DMS79 (cell line): ENCODE measurements at places on chromosomes 1 and 21.

DNA sequence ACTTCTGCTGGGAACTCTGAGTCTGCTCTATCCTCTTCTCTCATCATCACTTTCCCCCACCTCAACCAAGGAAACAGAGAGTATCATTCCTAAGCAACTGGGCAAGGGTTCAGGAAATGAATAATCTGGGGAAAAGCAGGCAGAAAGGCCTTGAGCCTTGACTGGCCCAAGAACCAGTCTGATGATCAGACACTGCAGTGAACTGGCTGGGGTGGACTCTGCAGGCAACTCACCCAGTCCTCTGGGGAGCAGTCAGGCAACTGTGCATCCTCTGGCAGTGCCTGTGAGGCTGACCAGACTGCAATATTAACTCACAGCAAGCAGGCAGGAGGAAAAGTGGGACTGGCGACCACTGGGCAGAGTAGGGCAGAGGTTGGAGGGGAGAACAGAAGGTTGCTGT is 991 bp downstream of the ANKRD35 start:
- DNase-seq: no peak

DNA sequence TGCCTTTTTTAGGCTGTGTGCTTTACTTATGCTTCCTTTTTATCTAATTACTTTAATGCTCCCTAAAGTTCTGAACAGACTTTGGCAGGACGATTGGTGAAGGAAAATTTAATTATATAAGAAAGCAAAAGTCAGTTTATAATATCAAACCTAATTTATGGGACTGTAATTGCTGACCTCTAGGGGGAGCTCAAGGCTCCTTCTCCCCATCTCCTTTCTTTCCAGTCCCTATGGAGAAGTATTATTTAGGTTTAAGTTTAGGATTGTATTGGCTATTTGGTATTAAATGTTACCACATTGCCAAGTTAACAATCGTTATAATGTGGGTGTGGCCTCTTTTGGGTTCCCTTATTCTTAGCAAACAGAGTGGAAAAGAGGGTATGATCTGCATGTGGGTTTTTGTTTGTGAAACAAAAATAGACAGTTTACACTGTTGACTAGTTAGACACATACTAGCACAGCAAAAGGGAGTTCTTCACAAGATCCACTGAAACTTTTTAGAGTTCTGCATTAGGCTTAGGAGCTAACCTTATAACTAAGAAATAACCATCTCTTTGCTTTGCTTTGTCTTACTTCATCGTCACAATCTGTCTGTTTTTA is 48.2 kb upstream of the TNFSF4 start:
- no peak for DNase-seq

GRCh38 chr1:33692206-33693188 is 171.4 kb upstream of the HMGB4 start:
- DNase-seq: no peak

GRCh38 chr1:206782448-206782847 is 10.2 kb upstream of the IL10 start:
- no peak for DNase-seq

DNA sequence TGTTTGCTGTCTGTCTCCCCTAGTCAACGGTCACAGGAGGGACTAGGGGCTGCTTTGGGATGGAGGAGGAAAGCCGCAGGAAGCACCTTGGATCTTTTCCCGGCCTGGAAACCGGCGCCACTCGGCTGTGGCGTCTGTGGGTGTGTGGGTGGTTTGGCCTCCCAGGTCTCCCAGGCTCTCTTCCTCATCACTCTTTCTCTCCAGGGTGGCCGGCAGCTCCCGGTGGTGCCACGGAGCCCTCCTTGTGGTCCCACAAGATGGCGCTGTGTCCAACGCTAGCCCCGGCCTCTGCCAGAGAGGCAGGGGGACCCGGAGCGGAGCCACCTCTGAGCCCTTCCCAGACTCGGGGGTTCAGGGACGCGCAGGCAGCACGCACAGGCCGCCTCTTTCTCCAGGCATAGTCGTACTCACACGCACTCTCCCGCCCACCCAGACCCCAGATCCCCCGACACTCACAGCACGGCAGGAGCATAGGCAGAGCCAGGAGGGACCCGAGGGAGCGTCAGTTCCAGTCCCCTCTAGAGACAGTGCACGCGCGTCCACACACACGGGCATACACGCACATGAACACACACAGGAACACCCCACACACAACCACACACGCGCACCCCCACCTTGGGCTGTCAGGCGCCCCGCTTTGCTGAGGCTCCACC is 31.2 kb downstream of the CDCP2 start:
- DNase-seq: peak; percentile 59

DNA sequence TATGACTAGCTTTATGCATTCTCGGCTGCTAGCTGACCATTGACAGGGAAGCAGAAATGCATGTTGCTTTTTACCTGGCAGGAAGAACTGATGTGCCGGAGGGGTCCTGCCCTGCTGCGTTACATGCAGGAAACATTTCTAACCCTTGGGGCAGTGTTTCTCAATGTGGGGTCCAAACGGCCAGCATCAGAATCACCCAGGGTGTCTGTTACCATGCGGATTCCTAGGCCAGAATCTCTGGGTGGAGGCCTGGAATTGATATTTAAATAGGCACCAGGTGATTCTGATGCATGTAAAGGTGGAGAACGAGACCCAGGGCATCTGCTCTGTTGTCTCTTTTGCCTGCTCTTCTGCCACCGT is 182.7 kb downstream of the PCP4 start:
- peak; percentile 30 for DNase-seq

- DNase-seq: no peak
These were observed 58.1 kb upstream of the SH3GLB1 start for GRCh38 chr1:86646256-86646655.

DNA sequence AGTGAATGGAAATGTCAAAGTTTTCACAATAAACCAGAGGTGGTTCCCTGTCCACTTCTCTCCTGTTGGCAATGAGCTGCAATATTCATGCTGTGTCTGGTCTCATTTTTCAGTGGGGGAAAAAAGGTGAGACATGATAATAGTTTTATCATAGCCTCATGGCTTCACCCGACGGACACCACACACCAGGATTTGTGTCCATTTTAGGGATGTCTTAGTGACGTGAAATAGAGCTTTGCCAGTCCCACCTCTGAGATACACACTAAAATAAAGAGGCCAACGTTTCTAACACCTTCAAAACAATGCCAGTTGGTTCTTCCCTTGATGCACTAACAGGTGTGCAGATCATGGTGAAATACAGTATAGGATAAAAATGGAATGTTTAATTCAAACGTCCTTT is 91.5 kb upstream of the TLR5 start:
- DNase-seq: no peak

DNA sequence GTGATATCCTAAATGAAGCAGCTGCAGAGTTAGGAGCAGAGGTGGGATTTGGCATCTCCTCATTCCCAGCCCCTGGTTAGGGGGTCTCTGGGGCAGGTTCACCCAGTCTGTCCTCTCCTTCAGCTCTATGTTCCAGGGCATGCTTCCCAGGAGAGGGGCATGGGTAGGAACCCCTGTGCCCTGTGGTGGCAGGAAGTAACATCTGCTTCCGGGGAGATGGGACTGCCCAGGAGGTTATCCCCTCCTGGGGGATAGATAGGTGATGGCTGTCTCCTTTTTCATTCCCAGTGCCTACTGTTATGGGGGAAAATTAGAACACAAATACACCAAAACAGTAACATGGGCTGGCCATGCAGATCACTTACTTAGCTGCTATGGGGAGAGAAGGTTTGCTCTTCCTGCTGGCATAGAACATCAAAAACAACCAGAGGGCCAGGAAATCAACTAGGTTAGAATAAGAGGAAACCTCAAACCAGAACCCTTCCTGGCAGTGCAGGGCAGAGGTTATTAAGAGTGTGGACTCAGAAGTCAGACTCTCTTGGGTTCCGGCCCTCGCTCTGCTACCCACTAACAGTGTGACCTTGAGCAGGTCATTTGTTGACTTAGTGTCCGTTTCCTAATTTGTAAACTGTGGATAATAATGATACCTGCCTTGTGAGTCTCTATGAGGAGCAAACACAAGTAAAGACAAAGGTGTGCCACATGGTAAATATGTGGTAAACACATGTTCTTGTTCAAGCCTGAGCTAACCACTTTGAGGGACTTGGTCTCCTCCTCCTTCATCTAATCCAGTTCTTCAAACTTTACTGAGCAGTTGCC is 157.8 kb upstream of the JUN start:
- DNase-seq: no peak

GRCh38 chr1:107637101-107637500 is 327.9 kb downstream of the VAV3 start:
- no peak for DNase-seq

DNA sequence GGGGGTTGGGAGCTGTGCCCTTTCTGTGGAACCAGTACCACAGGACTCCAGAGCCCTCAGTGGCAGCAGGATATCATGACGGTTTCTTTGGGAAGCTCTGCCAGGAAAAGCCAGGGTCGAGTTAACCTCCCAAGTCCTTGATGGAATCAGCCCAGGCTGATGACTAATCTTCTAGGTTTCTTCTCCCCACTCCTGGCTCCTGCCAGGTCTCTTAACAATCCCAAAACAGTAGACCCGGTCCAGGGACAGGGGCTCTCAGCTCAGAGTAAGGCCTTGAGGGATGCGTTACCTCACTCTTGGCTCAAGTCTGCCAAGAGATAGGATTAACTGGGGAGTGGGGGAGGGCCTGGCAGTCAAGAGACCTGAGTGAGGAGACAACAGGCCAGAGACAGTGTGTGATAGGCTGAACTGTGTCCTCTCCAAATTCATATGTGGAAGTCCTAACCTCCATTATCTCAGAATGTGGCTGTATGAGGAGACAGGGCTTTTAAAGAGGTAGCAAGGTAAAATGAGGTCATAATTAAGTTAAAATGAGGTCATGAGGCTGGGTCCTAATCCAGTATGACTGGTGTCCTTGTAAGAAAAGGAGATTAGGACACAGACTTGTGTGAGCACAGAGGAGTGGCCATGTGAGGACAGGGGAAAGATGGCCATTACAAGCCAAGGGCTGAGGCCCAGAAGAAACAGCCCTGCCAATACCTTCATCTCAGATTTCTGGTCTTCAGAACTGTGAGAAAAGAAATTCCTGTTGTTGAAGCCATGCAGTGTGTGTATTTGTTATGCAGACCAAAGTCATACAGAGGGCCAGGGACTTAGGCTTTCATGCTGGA is 95.0 kb downstream of the BEND5 start:
- DNase-seq: peak; percentile 68

DNA sequence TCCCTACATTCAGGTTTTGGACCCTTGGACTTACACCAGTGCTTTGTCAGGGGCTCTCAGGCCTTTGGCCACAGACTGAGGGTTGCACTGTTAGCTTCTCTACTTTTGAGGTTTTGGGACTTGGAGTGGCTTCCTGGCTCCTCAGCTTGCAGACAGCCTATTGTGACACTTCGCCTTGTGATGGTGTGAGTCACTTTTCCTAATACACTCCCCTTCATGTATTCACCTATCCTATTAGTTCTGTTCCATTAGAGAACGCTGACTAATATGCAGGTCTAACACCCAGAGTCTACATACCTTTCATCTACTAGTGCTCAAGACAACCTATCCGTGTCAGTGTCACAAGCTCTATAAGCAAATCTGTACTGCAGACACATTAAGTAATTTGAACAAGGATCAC is 605.3 kb downstream of the KCNT2 start:
- no peak for DNase-seq

DNA sequence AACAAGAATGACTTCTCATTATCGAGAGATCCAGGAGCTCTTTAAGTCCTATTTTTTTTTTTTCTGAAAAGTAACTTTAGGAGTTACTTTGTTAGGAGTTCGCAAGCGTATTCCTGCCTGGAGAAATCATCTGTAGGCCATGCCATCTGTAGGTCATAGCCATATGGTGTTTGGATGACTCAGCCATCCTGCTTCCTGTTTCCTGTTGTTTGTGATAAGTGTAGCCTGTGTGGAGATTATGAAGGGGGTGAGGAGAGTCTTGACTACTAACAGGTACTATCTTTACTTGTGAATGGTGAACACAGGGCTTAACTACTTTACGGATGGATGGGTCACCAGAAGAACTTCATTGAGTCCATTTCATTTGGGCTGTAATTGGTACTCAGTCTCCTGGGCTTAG is 327.2 kb downstream of the PTPRU start:
- no peak for DNase-seq

DNA sequence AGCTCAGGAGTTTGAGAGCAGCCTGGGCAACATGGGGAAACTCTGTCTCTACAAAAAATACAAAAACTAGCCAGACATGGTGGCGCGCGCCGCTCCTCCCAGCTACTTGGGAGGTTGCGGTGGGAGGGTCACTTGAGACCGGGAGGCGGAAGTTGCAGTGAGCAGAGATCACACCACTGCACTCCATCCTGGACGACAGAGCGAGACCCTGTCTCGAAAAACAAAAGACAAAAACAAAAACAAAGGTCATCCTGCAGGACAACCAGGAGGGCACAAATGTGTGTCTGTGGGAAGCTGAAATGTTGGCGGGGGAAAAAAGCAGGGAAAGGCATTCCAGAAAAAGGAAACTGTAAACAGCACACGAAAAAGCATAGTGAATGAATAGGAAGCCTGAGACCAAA is 104.1 kb upstream of the HNRNPU start:
- DNase-seq: no peak

GRCh38 chr21:29825936-29826335 is 113.9 kb downstream of the GRIK1 start:
- no peak for DNase-seq

GRCh38 chr1:19272064-19272463 is 16.5 kb downstream of the AKR7A3 start:
- peak; percentile 4 for DNase-seq

GRCh38 chr1:1167398-1167821 is 6.3 kb upstream of the TTLL10 start:
- no peak for DNase-seq

DNA sequence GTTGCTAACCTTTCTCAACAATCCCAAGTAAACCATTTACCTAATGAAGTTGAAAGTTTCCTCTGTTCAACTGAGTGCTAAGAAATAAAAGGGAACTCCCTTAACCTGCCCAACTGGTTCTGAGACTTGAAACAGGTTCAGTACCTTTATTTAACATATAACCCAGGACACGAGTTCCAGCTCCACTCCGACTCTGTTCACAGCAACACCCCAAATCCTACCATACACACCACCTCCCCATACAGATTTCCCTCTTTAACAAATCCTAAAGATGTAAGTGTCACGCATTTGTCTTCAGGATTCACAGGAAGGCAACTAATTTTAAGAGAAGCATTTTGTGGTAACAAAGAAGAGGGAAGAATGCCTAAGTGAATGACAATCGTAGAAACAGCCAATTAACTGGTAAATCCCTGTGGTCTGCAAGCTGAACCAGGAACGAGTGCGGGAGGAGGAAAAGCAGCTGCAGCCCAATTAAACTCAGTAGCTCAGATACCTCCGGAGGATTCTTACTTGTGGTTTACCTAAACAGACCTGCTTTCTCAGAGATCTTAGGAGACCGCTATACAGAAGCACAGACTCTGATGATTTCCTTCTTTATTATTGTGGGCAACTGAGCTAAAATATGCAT is 134.5 kb upstream of the MAGI3 start:
- DNase-seq: peak; percentile 58

DNA sequence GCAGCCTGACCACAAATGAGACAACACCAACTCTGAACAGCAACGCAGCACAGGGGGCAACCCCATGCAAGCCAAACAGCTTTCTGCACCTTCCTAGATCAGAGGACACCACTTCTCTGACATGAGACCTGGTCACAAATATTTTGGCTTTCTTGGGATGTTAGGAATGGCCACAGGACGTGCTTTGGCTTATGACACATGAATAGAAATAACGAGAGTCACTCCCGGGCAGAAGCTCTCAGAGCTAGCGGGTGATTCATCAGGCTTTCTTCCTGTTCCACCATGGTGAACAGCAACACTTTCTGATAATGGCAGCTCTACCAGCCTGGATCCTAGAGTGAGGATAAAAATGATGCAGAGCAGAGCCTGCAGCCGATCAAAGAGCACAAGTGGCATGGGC is 39.4 kb downstream of the PAFAH2 start:
- DNase-seq: no peak
